ENCODE measurements at places on chromosomes 6 and 20.
A peak's percentile ranks its signal among the peaks of the same experiment; 100 is the strongest.

- H3K27me3 ChIP-seq, result no peaks in the 10 kb centered on the region
- peaks cover 9% of the 10 kb centered on the region for H3K4me1 ChIP-seq
- no peak overlapping the region for H3K27ac ChIP-seq
- H3K36me3 ChIP-seq, result no peaks in the 10 kb centered on the region
- no peak overlapping the region for H3K4me3 ChIP-seq
These were observed 21.5 kb downstream of the TUBB2B start for GRCh38 chr6:3205913-3206312.

DNA sequence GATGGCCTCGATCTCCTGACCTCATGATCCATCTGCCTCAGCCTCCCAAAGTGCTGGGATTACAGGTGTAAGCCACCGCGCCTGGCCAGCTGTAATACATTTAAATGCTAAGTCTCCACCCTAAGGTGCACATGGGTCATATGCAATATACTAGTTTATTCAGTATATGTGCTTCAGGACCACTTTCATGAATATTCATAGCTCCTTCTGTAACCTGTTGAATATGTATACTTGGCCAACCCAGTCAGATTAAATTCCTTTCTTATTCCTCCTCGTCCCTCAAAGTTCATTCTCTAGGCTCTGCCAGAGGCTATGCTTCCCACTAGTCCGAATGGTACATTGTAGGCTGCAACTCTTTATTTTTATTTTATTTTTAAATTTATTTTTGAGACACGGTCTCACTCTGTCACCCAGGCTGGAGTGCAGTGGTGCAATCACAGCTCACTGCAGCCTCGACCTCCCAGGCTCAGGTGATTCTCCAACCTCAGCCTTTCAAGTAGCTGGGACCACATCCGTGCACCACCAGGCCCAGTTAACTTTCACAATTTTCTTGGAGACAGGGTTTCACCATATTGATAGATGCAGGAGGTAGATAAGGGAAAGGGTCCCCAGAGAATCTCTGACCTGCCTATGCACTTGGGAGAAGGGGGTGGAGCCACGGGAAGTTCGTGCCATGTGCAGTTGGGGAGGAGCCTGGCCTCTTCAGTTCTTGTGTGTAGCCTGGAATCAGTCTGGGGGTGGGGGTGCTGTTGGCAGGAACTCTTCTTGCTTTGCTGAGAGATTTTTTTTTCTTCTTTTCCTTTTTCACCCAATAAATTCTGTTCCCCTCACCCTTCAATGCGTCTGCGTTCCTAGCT, 41.3 kb upstream of the DDR1 start:
- no peak overlapping the region for H3K4me3 ChIP-seq
- no peak overlapping the region for H3K27ac ChIP-seq
- DNase-seq, result peak; percentile 45
- H3K27me3 ChIP-seq, result no peaks in the 10 kb centered on the region
- H3K4me1 ChIP-seq, result peaks cover 9% of the 10 kb centered on the region

DNA sequence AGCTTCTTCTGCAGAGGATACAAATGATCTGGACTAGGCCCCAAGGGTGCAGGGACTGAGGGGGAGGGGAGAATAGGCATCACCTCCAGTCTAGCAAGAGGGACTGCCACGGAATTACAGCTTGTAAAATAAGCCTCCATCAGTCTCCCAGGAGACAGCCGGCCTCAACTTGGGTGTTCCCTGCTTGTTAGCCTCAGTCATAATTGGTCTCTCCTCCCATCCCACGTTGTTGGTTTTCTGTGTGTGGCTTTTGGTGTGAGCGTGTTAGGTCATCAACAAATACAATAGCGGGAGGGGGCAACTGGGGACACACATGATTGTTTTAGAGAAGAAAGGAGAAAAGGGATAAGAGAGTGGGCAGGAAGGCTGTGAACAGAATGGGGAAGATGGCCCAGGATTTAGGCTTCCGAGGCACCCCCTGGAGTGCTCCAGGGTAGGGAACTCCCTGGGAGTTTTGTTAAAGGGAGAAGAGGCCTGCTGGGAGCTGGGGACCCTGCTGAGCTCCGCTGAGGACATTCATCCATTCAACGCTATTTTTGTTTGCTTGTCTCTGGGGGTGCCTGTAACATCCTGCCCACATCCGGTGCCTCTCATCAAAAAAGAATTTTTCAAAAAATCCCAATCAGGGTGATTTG, 9.2 kb downstream of the FOXA2 start:
- peaks cover 97% of the 10 kb centered on the region for H3K27me3 ChIP-seq
- no peak for DNase-seq
- no peaks in the 10 kb centered on the region for H3K4me1 ChIP-seq
- H3K27ac ChIP-seq, result no peak overlapping the region

DNA sequence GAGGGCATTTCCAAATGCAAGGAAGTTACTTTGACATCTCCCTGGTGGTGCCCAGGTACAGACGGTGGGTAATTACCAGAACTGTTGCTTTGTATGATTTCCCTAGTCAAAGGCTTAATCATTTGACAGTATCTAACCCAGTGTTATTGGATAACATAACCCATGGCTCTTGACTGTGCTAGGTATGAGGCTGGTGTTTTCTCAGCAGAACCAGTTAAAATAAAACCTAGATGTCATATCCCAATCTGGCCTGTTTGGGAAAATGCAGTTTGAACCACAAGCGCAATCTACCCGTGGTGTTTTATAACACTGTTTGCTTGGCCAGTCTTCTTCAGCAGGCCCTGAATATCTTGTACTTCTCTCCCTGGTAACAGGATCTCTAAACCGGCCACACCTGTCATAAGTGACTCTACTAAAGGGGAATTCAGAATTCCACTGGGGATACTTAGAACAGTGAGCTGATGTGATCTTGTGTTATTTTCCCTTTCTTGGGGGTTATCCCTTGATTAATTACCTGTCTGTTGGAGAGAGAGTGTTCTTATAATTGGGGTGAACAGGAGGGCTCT, 32.8 kb downstream of the PPP1R14C start:
- H3K27ac ChIP-seq, result no peak overlapping the region
- DNase-seq, result no peak
- H3K4me3 ChIP-seq, result no peak overlapping the region
- H3K4me1 ChIP-seq, result no peaks in the 10 kb centered on the region
- no peaks in the 10 kb centered on the region for H3K36me3 ChIP-seq
- no peaks in the 10 kb centered on the region for H3K27me3 ChIP-seq

GRCh38 chr6:166419717-166420116, 37.0 kb upstream of the MPC1 start:
- no peak overlapping the region for H3K4me3 ChIP-seq
- DNase-seq, result no peak
- no peaks in the 10 kb centered on the region for H3K4me1 ChIP-seq

DNA sequence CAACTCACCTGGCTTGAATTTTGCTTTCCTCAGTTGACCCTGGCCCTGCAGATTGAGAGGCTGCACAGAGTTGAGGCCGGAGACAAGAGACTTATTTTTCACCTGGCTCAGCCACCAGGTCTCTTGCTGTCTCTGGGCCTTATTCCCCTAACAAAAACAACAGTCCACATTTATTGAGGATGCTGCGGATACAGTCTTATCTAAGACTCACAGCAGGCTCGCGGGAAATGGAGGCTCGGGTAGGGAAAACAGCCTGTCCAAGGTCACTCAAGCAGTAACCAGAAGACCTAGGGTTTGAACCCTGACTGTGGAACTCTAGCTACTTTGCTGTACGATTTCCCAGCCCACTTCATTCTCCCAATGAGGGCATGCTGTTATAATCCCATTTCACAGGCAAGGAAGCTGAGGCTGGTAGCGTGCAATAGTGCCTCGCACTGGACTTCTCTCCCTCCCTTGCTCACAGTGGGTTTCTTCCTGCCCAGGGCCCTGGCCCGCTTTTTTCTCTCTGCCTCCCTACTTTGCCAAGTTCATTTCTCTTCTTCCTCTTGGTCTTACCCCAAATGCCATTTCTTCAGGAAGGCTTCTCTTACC, 57.7 kb downstream of the RBM38 start:
- H3K4me3 ChIP-seq, result no peak overlapping the region
- no peaks in the 10 kb centered on the region for H3K4me1 ChIP-seq
- no peak for DNase-seq
- H3K27me3 ChIP-seq, result no peaks in the 10 kb centered on the region

- no peaks in the 10 kb centered on the region for H3K27me3 ChIP-seq
- no peaks in the 10 kb centered on the region for H3K36me3 ChIP-seq
- H3K27ac ChIP-seq, result no peak overlapping the region
- peaks cover 5% of the 10 kb centered on the region for H3K4me1 ChIP-seq
- no peak overlapping the region for H3K4me3 ChIP-seq
These were observed 212.4 kb upstream of the LRFN2 start for GRCh38 chr6:40799296-40800140.

- no peaks in the 10 kb centered on the region for H3K4me1 ChIP-seq
- no peaks in the 10 kb centered on the region for H3K36me3 ChIP-seq
- H3K27me3 ChIP-seq, result no peaks in the 10 kb centered on the region
- no peak overlapping the region for H3K27ac ChIP-seq
These were observed 15.7 kb upstream of the LAMA4 start for GRCh38 chr6:112269979-112270566.

GRCh38 chr20:29079769-29080690, 2177.4 kb upstream of the DEFB115 start:
- no peak for DNase-seq
- no peaks in the 10 kb centered on the region for H3K27me3 ChIP-seq
- no peaks in the 10 kb centered on the region for H3K4me1 ChIP-seq
- H3K27ac ChIP-seq, result no peak overlapping the region

DNA sequence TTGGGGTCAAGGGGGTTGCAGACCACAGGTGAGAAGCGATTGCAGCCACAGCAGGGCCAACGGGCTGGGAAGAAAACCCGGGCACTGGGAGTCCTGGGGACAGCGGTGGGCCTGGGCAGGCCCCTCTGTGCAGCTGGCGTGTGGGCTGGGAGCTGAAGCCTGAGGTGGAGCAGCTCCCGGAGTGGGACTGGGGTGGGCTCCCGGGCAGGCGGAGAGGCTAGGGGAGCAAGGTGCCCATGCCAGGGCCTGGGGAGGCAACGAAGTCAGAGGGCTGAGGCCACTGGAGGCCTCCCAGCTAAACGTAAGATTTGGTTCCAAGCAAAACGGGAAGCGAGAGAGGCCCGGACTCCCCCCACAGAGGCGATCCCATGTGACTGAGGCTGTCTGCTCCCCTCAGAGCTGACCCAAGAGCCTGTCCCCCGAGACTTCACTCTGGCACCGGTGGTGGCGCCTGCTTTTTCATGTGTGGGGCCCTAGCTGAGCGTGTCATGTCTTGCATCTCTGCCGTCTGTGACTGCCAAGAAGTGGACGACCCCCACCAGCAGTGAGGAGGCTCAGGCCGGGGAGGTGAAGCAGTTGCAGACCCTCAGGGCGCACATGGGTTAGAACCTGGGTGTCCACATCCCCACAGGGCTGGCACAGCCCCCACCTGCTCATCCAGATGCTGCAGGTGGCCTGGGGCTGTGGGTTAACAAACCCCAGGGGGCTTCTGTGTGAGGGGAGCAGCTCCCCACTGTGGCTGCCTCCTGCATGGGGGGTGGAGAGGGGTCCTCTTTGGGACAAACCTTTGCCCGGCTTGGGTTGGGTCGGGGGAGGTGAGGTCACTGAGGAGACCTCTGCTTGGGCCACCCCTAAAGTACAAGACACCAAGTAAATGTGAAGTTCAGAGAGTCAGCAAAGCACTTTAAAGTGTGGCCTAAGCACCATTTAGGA, 212.3 kb downstream of the TAF4 start:
- H3K4me1 ChIP-seq, result no peaks in the 10 kb centered on the region
- H3K36me3 ChIP-seq, result no peaks in the 10 kb centered on the region
- H3K27me3 ChIP-seq, result no peaks in the 10 kb centered on the region

GRCh38 chr6:25138233-25138933, 140.8 kb upstream of the CARMIL1 start:
- H3K4me3 ChIP-seq, result peak overlapping the region; percentile 41
- peak overlapping the region; percentile 39 for H3K27ac ChIP-seq
- no peaks in the 10 kb centered on the region for H3K27me3 ChIP-seq
- DNase-seq, result peak; percentile 60
- no peaks in the 10 kb centered on the region for H3K36me3 ChIP-seq

DNA sequence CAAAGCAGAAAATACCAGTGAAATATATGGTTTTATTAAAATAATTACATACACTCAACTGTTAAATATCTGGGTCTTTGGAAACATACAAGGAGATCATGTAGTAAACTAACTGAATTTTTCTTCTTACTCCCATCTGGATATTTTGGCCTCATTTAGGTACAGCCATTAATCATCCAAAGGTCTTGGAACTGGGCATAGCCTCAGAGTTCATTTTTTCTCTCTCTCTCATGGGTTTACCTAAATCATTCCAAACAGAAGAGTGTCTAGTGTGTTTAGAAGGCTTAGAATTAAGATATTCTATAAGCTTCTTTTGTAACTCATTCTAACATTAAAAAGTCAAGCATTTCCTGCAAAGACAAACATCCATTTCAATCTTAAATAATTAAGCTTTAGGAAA, 79.4 kb downstream of the HMGCLL1 start:
- no peaks in the 10 kb centered on the region for H3K4me1 ChIP-seq
- no peak overlapping the region for H3K4me3 ChIP-seq
- no peak overlapping the region for H3K27ac ChIP-seq
- DNase-seq, result no peak
- H3K36me3 ChIP-seq, result no peaks in the 10 kb centered on the region

- no peak overlapping the region for H3K27ac ChIP-seq
- no peaks in the 10 kb centered on the region for H3K27me3 ChIP-seq
- no peaks in the 10 kb centered on the region for H3K4me1 ChIP-seq
- no peak overlapping the region for H3K4me3 ChIP-seq
- DNase-seq, result no peak
- H3K36me3 ChIP-seq, result peaks cover 19% of the 10 kb centered on the region
These were observed 46.1 kb downstream of the DEK start for GRCh38 chr6:18218233-18218632.

GRCh38 chr6:163576114-163576513, 161.6 kb downstream of the QKI start:
- no peak overlapping the region for H3K4me3 ChIP-seq
- H3K27me3 ChIP-seq, result no peaks in the 10 kb centered on the region
- H3K36me3 ChIP-seq, result no peaks in the 10 kb centered on the region
- peaks cover 13% of the 10 kb centered on the region for H3K4me1 ChIP-seq
- no peak overlapping the region for H3K27ac ChIP-seq
- no peak for DNase-seq

DNA sequence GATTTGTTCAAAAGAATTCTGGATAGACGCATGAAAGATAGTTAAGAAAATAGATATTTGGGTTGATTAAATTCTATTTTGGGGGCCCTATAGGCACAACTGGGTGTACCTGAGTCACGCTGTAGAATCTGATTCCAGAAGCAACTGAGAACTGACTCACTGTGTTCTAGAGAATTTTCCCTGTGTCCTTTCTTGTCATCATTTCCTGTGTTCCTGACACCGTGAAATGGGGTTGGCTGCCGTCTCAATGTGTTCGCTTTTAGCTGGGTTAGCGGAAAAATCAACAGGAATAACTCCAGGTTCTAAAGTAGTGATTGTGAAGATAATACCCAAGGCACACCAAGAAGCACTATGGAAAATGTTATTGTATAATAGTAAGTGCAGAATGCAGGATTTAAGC, 5.0 kb downstream of the GCNT2 start:
- H3K27ac ChIP-seq, result no peak overlapping the region
- peak; percentile 51 for DNase-seq
- no peaks in the 10 kb centered on the region for H3K27me3 ChIP-seq
- no peak overlapping the region for H3K4me3 ChIP-seq

GRCh38 chr6:164396071-164397047, 913.0 kb downstream of the C6orf118 start:
- H3K27me3 ChIP-seq, result no peaks in the 10 kb centered on the region
- no peaks in the 10 kb centered on the region for H3K4me1 ChIP-seq
- H3K4me3 ChIP-seq, result no peak overlapping the region

- H3K4me3 ChIP-seq, result no peak overlapping the region
- H3K27ac ChIP-seq, result no peak overlapping the region
- peaks cover 6% of the 10 kb centered on the region for H3K27me3 ChIP-seq
- peak; percentile 57 for DNase-seq
These were observed 271.1 kb upstream of the CHD6 start for GRCh38 chr20:41889126-41889843.

- H3K27ac ChIP-seq, result no peak overlapping the region
- H3K4me3 ChIP-seq, result no peak overlapping the region
- no peak for DNase-seq
- H3K4me1 ChIP-seq, result no peaks in the 10 kb centered on the region
These were observed 104.9 kb upstream of the SYNDIG1 start for GRCh38 chr20:24364482-24364881.
